ENCODE measurements at places on chromosomes 5 and 9.
A peak's percentile ranks its signal among the peaks of the same experiment; 100 is the strongest.

- no peak for DNase-seq
These were observed 33.7 kb downstream of the LURAP1L start for GRCh38 chr9:12808569-12808968.

DNA sequence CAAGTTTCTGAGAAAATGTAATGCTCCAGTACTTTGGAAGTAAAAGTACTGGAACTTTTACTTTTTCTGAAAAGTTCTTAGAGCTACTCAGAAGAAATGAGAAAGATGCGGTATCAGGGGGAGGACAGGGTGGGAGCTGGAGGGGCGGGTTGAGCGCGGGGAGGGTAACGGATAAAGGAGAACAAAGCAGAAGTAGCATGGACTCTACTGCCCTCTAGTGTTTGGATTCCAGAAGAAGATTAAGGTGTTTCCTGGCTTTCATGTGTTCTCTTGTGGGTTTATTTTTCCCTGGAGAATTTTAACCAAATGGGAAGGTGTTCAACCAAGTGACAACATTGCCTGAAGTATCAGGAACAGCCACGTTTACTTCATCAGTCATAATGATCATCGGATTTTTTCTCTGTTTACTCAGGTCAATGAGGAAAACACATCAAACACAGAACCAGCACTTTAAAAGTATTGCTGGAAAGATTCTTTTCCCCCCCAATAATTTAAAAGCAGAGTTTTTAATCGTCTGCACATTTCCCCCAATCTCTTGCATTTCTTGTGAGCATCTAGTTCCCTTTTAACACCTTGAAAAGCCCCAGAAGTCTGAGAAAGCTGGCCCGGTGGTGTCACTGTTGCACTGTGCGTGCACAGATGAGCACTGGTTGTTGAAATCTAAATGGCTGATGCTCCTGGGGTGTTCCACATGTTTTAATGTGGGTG lies 190.6 kb downstream of the MPDZ start:
- peak; percentile 55 for DNase-seq

DNA sequence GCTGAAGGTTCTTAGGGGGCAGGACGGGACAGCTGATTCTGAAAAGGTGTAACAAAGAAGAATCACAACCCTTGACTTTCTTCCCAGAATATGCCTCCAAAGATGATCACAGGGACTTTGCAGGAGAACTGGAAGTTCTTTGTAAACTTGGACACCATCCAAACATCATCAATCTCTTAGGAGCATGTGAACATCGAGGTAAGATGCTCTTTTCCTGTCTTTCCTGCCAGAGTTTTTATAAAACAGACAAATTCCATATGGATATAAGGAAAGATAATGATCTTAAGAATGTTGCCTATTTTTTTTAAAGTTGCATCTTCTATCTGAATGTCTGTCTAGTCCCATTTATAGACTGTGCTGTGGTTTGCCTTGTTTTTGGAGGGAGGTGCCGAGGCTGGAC lies 87.9 kb downstream of the EQTN start:
- no peak for DNase-seq

DNA sequence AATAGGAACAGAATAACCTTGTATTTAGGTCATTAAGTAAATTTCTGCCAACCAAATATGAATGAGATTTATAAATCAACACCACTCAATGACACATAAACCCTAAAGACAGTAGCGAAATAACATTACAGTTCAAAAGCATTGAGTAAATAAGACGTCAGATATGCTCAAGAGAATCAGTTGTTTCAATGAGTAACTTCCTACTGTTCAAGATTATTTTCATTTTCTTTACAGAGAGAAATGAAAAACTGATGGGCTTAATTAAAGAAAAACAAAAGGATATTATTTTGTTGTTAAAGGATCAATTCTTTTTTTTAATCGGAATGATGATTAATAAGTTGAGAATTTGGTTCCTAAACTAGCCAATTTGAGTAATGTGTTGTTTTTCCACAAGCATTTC lies 150.1 kb downstream of the BNC2 start:
- peak; percentile 57 for DNase-seq

DNA sequence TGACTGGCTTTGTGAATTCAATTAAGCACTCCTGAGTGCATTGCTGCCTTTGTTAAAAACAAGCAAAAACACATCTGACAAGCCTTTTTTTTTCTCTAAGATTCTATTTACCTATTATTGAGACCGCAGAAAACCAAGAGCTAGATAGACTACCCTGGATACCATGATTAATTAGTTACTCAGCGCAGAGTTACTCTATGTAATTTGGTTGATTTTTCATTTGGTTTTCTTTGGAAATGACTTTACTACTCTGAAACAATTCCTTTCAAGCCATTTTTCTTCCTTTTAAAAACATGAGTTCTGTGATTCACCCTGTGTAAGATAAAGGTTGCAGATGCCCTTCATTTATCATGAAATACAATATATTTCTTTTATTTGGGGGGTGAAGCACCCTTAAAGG lies 421.6 kb upstream of the PIK3R1 start:
- DNase-seq, result no peak

Data from iris pigment epithelial cell (primary cell).